Foreskin fibroblast (primary cell): ENCODE measurements at places on chromosomes 11 and 22.

DNA sequence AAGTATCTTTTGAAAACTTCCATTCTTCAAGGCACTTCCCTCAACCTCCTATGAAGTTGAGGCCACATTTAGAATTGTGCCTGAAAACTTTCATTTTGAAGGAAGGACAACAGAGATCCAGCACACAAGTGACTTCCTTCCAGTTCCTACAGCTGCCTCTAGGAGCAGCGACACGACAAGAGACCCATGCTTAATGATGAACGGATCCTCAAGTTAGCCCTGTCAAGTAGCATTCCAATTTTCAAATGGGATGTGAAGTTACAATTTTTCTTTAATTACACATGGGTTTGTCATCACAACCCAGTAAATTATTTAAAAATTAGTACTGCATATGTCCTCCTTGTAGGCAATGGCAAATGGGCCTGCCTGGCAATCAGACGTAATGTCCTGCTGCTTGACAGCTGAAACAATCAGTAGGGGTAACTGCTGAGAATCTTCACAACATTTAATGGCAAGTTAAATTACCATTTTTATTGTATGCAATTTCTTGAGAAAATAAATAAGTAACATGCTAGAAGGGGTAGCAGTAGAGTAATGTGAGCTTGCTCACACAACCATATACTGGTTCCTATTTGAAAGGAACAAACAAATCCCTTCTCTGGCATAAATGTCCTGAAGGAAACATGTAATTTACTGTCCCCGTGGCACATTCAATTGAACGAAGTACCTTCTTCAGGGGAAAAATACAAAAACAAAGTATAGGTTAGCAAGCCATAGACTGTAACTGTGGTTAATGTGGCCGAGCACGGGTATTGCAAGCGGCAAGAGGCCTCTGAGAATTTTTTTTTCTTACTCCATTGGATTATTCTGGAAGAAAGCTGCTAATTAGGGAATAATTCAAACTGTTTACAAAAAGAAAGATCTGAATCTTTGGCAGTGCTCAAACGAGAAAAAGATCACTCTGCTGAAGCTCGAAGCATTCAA is 288.3 kb downstream of the CADM1 start:
- no peak for DNase-seq

DNA sequence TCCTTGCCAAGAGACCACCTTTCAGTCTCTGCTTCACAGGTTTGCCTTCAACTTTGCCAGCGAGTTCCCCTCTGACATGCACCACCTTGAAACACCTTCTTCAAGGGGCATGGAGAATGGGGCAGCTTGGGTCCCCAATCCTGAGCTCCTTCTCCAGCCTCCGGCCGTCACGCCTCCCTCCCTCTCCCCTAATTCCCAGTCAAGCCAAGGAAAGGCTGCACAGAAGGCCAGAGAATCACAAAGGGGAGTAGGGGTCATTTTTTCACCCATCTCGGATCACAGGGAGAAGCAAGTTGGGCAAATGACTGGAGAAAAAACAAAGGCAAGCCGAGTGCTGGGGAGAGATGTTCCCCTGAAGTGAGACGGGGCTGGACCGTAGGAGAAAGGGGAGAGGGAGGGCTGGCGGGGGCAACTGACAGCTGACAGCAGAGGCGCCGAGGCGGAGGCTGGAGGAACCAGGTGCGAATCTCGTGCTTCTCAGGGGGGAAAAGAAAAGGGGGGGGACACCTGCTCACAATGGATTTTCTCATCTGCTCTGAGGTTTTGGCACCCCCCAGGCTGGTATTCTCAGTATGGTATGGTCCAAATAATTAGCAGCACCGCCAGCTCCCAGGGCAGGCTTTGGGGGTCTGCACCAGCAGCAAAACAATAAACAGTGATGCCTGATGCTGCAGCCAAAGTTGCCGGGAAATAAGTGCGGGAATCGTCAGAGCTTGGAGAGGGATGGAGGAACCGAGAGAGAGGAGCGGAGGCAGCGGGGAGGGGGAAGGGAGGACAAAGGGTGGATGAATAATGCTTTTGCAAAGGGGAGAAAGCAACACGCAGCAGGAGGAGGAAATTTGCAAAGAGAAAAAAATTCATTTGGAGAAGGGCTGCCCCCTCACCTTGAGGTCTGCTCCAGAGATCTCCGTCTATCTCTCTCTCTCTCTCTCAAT is 644 bp downstream of the YPEL4 start:
- no peak for DNase-seq

GRCh38 chr11:15613251-15613650 is 498.5 kb downstream of the INSC start:
- DNase-seq = no peak

GRCh38 chr11:535210-535518 is 212 bp downstream of the HRAS start:
- DNase-seq = no peak

DNA sequence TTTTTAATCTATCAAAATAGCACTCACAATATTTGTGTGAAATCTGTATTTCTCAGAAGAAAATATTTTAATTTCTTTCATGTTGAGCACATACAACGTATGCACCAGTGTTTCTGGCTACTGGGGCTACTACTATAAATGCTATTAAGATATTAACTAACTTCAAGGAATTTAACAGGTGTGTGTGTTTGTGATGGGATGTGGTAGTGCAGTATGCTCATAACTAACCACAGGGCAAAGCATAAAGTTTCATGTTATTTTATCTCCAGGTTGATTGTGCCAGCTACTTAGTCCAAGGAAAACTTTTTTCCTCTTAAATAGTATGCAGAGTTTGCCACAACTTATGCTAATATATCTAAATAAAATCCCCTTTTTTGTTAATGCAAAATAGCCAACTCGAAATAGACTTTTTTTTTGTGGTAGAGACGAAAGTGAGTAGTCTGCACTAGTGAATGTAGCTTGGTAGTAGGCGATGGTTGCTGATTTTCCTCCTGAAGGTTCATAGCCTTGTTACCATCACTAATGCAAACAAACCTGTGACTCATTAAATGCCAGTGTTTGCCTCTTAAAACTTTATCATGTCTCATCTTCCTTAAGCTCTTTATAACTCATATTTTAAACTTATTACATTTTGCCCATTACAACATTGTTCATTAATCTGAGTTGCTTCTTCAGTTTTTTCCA is 565.5 kb upstream of the ANO3 start:
- no peak for DNase-seq

- no peak for DNase-seq
These were observed 706.9 kb downstream of the METTL15 start for GRCh38 chr11:28815110-28815509.

- DNase-seq = no peak
These were observed 8.4 kb downstream of the CLDN5 start for GRCh38 chr22:19515654-19516377.

GRCh38 chr22:50694766-50695420 is 22.3 kb downstream of the SHANK3 start:
- DNase-seq = no peak

DNA sequence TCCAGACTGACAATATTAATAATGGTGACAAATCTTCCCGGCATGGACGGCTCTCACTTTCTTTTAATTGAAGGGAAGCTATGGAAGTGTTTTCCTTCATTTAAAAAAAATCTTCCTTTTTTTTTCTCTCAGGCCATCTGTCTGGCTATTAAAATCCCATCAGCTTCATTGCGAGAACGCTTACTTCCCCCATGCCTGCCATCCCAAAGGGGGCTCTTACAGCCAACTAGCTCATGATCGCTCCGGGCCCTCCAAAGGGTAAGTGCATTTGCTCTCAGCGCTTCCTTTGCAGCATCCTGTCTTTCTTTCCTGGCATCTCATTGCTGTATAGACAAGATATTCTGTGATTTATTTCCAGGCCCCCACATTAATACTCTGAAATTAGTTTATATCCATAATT is 20.7 kb downstream of the CACNG2 start:
- no peak for DNase-seq

DNA sequence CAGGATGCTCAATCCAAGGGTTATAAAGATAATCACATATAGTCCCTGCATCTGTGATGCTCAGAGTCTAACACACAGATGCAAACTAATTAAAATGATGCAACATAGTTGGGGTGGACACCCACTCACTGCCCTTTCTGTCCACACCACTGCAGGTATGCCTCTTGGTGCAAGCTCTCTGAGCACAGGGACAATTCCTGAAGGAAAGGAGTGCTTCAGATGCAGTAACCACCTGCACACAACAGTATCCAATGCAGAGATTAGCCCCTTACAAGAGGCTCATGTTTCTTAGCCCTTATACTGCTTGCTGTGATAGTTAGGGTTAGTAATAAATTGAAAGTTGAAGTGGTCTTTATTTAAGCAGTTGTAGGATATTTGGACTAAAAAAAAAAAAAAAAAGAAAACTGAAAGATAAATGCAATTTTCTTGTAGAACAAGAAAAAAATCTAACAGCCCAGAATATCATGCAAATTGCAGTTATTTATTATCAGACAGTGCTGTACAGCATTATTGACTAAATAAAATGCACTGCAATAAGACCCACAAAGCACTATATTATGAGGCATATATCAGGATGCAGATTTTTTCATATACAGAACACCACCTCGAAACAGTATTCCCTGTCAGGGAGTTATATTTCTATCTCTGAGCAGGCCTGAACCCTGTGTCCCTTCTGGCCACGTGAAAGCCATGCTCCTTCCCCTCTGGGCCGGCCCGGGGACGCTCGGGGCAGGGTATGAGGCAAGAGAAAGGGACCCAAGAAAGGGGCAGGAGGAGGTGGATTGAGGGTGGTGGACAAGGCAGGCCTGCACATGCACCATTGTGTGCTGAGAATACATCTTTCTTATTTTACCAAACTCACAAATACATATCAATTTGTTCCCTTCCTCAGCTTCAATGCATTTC is 260.2 kb downstream of the OPCML start:
- DNase-seq = no peak
